ENCODE measurements at places on chromosomes 1 and 21.

DNA sequence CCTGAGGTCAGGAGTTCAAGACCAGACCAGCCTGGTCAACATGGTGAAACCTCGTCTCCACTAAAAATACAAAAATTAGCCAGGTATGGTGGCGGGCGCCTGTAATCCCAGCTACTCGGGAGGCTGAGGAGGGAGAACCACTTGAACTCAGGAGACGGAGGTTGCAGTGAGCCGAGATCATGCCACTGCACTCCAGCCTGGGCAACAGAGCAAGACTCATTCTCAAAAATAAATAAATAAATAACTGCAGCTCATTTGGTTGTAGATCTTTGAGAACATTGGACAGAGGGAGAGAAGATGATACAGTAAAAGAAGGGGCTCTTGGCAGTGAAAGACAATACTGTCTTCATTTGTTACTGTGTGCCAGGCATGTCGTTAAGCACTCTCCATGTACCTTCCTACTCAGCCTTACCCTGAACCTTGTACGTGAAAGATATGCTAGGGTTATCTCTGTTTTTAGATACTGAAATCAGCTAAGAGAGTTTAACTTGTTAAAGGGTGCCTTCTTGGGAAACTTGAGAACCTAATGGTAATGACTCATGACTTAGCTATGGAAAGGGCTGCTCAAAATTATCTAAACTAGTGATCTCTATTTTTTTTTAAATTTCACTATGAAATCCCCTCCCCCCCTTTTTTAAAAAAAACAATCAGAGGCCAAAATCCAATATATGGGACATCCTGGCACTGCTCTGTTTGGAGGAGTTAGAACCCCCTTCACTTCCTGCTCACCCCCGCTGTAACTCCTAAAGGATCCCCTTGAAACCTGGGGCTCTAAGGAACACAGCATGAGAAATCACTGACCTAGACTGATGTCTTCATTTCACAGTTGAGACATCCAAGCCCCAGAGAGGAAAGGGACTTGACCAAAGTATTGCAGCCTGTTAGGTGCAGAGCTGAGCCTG lies 6.8 kb upstream of the KPNA6 start:
- no peak for DNase-seq

DNA sequence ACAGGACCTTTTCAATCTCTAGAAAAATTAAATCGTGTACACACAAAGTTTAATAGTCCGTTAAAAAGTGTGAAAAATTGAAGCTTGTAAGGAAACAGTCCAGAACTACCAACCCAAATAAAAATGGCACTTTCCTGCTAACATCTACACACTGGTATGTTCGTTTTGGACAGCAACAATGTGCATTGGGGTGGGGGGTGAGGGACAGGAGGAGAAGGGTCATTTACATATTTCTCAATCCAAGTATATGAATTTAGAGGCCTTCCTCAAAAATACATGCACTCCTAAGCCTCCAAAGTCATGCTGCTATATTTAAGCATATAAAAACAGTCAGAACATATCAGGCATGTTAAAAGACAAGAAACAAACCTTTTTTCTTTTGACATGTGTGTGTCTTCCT lies 2.5 kb downstream of the PPP1R15B start:
- no peak for DNase-seq

- no peak for DNase-seq
Measured at GRCh38 chr1:192277635-192278034, 39.2 kb upstream of the RGS21 start.

GRCh38 chr1:248618878-248619277 lies 16.0 kb downstream of the OR2T11 start:
- DNase-seq, result peak; percentile 5

DNA sequence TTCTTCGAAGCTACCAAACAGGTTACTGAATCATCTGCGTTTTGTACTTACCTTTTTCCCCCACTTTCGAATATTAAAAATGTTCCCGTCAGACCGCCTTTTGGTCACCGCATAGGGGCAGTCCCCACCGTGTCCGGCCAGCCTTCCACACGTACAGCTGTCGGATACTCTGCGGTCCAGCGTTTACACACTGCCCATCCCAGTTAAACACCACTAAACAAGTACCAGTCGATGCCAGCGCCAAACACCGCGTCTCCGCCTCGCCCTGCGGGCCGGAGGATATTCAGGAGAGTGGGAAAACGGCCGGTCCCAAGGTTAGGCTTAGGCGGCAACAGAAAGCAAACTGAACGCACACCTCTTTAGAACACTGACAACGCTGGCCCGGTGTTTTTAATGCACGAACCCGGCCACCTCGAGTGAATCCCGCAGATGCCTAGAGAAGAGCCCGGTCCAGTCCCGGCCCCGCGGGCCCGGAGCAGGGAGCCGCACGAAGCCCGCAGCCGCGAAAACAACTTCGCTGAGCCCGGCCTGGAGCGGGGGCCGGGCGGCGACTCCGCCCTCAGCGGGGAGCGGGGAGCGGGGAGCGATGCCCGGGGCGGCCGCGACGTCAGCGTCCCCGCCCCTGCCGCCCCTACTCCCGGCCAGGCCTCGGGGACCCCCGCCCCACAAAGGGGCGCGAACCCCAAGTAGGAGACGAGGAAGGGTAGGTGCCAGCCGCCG lies 730 bp upstream of the PHF13 start:
- no peak for DNase-seq

DNA sequence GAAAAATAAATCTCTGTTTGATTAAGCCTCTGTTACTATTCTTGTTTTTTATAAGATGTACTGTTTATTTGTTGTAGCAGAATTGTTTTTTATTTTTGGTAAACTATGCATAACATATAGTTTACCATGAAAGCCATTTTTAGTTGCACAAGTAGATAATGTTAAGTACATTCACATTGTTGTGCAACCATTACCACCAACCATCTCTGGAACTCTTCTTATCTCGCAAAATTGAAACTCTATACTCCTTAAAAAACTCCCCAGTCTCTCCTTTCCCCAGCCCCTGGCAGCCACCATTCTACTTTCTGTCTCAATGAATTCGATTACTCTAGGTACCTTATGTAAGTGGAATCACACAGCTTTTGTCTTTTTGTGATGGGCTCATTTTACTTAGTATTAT lies 27.4 kb upstream of the UHMK1 start:
- no peak for DNase-seq

GRCh38 chr1:220307607-220308006 lies 35.4 kb upstream of the RAB3GAP2 start:
- DNase-seq, result no peak

- DNase-seq, result no peak
Measured at GRCh38 chr1:3924186-3924824, 24.2 kb upstream of the C1orf174 start.

DNA sequence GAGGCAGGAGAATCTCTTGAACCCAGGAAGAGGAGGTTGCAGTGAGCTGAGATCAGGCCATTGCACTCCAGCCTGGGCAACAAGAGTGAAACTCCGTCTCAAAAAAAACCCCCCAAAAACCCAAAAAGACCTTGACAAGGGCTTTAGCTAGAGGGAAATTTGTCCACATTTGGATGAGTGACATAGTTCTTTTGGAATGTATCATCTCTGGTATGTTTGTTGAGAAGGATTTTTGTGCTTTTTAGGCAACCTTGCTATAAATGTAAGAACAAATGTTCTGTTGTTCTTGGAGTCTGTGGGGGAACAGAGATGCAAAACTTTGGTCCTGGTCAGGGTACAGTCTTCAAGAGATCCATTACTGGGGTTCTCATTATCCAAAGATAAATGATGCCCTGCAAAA lies 28.9 kb downstream of the INAVA start:
- no peak for DNase-seq

- DNase-seq, result no peak
Measured at GRCh38 chr1:155137154-155137949, 1.7 kb downstream of the SLC50A1 start.

GRCh38 chr1:167185062-167185461 lies 35.6 kb upstream of the POU2F1 start:
- no peak for DNase-seq

DNA sequence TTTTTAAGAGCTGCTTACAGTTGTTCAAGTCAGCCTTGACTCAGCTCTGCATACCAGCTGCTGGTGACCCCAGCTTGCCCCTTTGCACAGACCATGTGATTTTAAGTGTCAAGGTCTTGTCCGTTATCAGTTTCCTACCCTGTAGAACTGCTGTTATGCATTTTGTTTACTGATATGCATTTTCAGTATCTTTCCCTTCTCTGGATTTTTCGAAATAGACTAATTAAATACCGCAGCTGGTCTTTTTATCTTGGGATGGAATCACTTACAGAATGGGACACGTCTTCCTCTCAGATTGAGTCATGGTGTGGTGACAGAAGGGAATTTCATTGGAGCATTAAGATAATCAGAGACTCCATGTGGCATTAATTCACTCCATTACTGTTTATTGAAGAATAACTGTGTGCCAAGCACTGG lies 145.6 kb downstream of the FMN2 start:
- DNase-seq, result no peak

DNA sequence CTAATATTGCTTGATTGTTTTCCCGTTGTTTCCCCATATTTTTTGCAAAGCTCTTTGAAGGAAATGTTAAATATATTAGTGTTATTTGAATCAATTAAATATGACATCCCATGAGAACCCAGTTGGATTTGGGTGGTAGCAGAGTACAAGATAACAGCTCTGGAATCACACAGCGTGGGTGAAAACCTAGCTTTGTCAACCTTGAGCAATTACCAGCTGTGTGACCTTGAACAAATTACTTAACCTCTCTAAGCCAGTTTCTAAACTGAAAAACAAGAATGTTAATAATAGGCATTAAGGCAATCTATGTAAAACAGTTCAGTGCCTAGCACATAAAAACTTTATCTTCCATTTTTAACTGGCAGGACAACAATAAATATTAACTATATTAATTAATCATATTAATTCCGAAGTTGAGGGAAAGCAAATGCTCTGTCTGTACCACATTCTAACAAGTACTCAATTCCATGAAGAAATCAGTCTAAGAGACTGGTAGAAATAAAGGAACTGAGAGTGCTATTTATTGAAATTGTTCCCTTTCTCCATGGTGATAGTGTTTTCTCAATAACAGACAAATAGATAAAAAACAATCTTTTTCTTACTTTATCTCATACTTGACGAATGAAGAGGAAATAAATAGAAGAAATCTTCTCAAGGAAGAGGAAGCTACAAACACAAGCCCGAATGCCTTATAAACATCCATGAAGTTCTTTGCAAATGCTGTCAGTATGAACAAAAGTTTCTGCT lies 27.0 kb downstream of the DNASE2B start:
- DNase-seq, result no peak

- DNase-seq, result no peak
Measured at GRCh38 chr1:7409278-7409677, 361.8 kb upstream of the VAMP3 start.

- no peak for DNase-seq
Measured at GRCh38 chr1:48596046-48596445, 124.0 kb upstream of the SPATA6 start.

- DNase-seq, result no peak
Measured at GRCh38 chr1:228081578-228082213, 812 bp upstream of the ARF1 start.

GRCh38 chr1:225435487-225435886 lies 7.6 kb upstream of the LBR start:
- no peak for DNase-seq

- no peak for DNase-seq
Measured at GRCh38 chr1:6899621-6900020, 114.4 kb downstream of the CAMTA1 start.

DNA sequence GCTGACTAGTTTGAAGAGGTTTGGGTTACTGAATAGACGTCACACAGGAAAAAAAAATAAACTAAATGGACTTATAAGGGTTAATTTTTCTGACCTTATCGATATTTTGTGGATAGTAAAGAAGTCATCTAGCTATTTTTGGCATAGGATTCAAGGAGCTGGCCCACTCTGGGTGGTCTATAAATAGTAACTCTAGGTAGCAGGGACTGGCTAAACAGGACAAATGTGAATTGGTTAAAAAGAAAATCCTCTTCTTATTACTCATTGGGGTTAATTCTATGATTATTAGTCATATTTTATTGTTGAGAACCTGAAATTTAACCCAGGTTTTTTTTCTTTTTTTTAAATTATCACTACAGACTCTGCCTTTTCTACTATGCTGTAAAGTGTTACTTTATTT lies 61.7 kb downstream of the ATF6 start:
- no peak for DNase-seq

DNA sequence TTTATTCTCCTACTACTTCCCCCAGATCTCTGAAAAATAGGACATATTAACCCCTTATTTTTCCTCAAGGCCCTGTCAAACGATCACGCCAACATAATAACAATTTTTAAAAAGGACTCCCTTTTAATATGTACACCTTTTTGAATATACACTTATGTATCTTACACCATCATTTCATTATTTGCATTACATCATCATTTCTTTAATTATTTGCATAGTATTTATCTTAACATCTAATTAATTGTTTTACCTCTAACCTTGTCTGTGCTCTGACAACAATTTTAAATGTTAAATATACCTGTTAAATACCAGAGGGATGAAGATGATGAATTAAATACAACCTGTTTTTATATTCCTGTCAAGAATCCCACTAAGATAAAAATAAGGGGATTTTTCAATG lies 432.2 kb downstream of the PTPRC start:
- no peak for DNase-seq

GRCh38 chr1:21037091-21037490 lies 139.6 kb downstream of the EIF4G3 start:
- no peak for DNase-seq

- no peak for DNase-seq
Measured at GRCh38 chr21:38773099-38774061, 32.3 kb upstream of the ETS2 start.

- DNase-seq, result no peak
Measured at GRCh38 chr1:157006676-157007075, 38.9 kb downstream of the ARHGEF11 start.

- no peak for DNase-seq
Measured at GRCh38 chr1:98388441-98388840, 273.1 kb upstream of the SNX7 start.

- no peak for DNase-seq
Measured at GRCh38 chr1:38059635-38060250, 13.2 kb upstream of the POU3F1 start.

- no peak for DNase-seq
Measured at GRCh38 chr1:183178545-183178944, 7.5 kb upstream of the LAMC2 start.

- DNase-seq, result no peak
Measured at GRCh38 chr1:236480758-236481436, 42.9 kb upstream of the LGALS8 start.

DNA sequence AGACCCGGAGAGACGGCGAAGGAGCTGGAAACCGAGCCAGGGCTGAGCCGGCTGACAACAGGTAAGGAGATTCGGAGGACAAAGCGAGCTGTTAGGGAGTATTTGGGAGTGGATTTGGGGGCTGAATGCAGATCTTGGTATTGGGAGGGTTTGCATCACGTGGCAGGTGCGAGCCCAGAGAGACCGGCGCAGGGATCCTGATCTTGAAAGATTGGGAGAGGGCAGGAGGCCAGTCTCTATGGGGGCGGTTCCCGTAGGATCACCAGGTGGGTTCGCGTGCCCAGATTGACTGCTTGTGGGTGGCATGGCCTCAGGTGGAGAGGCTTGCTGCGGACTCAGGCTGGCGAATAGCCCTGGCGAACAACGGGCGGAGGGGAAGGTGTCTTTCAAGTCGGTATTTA lies 204 bp downstream of the CIART start:
- no peak for DNase-seq

- DNase-seq, result peak; percentile 36
Measured at GRCh38 chr1:158930504-158930903, 848 bp upstream of the PYHIN1 start.
